Spleen (tissue), 13 donors: ENCODE measurements at places on chromosomes 2 and 18.

DNA sequence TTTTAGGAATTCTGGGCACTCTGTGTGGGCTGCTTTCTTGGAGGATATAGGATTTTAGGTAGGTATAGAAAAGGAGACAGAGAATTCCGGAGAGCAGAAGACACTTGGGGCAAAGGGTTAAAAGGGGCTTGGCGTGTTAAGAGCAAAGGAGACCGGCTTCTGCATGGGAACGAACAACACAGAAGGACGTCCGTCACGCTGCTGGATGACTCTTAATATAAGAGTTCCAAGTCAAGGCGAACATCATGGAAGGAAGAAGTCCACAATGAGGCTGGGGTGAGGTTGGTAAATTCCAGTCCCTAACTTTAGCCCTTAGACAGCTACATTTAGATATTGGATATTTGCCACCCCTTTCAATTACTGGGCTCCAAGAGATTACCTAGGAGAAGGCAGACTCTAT lies 15.9 kb upstream of the SLC20A1 start:
- DNase-seq, result no peak

GRCh38 chr18:37565101-37565976 lies at the start of gene CELF4:
TSS of gene CELF4 (minus strand) at chr18:37565798.
- peak; percentile 74 for DNase-seq

DNA sequence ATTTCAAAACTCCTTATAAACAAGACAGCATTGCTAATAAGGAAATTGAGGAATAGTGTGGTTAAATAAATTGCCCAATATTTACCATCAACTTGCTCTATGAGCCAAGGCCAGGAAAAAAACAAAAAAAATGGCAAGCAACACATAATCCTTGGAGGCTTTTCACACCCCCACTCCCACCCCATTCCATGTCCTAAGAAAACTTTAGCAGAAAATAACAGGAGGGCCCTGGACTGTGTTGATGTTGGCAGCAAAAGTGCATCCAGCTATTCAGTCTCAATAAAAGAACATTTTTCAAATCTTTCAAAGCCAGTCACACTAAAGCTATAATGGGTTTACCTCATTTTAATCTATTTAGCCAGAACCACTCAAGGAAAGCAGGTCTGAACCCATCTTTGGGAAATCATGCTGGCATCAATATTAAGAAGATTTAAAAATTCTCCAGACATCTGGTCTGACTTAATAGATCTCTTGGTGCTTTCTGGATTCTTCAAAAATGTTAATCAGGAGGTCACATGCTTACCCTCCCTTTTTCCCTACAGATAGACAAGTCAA lies 34.6 kb upstream of the STK17B start:
- no peak for DNase-seq

- DNase-seq, result no peak
These were observed 57.9 kb downstream of the LPIN2 start for GRCh38 chr18:2954869-2955645.
